Osteocyte (in vitro differentiated cells): ENCODE measurements at places on chromosomes 7 and 10. TPM values are rescaled to one million over a fixed set of nuclear protein-coding genes. Genes with fewer than 3 reads are reported as not detected.

The C10orf105 gene
- not detected in 2 replicates for total RNA-seq

DNA sequence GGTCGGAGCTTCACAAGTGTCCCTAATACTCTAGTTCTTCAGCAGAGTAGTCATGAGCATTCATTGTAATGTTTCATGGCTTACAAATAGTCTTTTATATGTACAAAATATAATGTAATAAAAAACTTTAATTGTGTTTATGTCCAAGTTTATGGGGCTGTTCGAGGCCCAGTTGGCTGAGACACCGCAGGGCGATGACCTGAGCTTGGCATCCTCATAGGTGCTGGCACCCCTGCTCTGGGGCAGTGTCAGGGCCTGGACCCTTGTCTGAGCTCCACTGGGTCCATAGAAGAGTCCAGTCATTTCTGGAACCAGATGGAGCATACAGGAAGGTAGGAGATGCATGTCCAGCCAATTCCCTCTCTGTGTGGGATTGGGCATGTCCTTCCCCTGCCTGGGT is 12.9 kb upstream of the ZMIZ1 start:
- no peak overlapping the region for H3K27ac ChIP-seq
- peaks cover 12% of the 10 kb centered on the region for H3K4me1 ChIP-seq
- H3K27me3 ChIP-seq: peaks cover 3% of the 10 kb centered on the region
- H3K4me3 ChIP-seq: no peak overlapping the region
- no peaks in the 10 kb centered on the region for H3K36me3 ChIP-seq

The H2BK1 gene
- total RNA-seq: 1.1 TPM in 1 of 2 replicates, not detected in the other

DNA sequence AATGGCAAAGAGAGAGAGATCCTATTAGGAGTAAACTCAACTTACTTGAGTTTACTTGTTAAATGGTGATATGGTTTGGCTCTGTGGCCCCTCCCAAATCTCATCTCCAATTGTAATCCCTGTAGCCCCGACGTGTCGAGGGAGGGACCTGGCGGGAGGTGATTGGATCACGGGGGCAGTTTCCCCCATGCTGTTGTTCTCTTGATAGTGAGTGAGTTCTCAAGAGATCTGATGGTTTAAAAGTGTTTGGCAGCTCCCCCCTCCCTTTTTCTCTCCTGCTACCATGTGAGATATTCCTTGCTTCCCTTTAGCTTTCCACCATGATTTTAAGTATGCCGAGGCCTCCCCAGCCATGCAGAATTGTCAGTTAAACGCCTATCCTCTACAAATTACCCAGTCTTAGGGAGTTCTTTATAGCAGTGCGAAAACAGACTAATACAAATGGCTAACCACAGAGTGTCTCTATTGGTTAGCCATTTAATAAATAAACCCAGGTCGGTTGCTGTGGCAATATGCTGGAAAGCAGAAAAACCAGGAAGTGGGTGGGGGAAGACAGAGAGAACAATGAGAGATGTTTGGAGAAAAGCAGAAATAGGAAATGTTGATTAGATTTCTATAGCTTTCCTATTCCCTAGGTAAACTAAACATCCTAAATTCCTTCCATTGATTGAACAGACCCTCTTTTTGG is 3.0 kb upstream of the STMP1 start:
- no peaks in the 10 kb centered on the region for H3K36me3 ChIP-seq
- peaks cover 19% of the 10 kb centered on the region for H3K4me1 ChIP-seq
- no peak for DNase-seq
- H3K27ac ChIP-seq: no peak overlapping the region
- H3K27me3 ChIP-seq: no peaks in the 10 kb centered on the region
- H3K4me3 ChIP-seq: no peak overlapping the region

The AGAP3 gene
- total RNA-seq: 131 and 135 TPM in 2 replicates

- H3K4me3 ChIP-seq: no peak overlapping the region
- no peaks in the 10 kb centered on the region for H3K27me3 ChIP-seq
- no peaks in the 10 kb centered on the region for H3K36me3 ChIP-seq
- H3K27ac ChIP-seq: no peak overlapping the region
- no peaks in the 10 kb centered on the region for H3K4me1 ChIP-seq
These were observed 10.7 kb downstream of the CYP2E1 start for GRCh38 chr10:133537546-133538545.

The GPER1 gene
- total RNA-seq: 2.5 and 3.0 TPM in 2 replicates

- peaks cover 31% of the 10 kb centered on the region for H3K4me1 ChIP-seq
- no peak overlapping the region for H3K27ac ChIP-seq
- no peaks in the 10 kb centered on the region for H3K27me3 ChIP-seq
- no peaks in the 10 kb centered on the region for H3K36me3 ChIP-seq
- no peak for DNase-seq
These were observed 1.8 kb upstream of the CAV2 start for GRCh38 chr7:116497708-116498107.

The CPVL gene
- 2.0 and 2.4 TPM in 2 replicates for total RNA-seq

- H3K36me3 ChIP-seq: no peaks in the 10 kb centered on the region
- DNase-seq: no peak
- H3K4me3 ChIP-seq: no peak overlapping the region
- H3K27me3 ChIP-seq: peaks cover 7% of the 10 kb centered on the region
- no peak overlapping the region for H3K27ac ChIP-seq
These were observed 242.4 kb downstream of the KIAA1217 start for GRCh38 chr10:24451325-24451820.

GRCh38 chr10:104589871-104590270 is 51.2 kb upstream of the SORCS3 start:
- H3K4me1 ChIP-seq: no peaks in the 10 kb centered on the region
- no peaks in the 10 kb centered on the region for H3K36me3 ChIP-seq
- no peak for DNase-seq

DNA sequence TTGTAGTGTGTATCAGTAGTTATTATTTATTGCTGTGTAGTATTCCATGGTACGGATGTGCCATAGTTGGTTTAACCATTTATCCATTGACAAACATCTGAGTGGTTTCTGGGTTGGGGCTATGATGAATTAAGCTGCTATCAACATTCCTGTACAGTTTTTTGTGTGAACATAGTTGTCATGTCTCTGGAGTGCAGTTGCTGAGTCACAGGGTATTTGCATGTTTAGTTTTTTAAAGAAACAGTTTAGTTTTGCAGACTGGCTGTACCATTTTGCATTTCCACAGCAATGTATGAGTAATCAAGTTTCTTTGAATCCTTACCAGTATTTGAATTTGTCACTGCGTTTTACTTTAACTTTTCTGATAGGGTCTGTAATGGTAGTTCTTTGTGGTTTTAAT is 516.7 kb upstream of the CELF2 start:
- peak overlapping the region; percentile 90 for H3K27ac ChIP-seq
- DNase-seq: no peak
- peaks cover 3% of the 10 kb centered on the region for H3K36me3 ChIP-seq
- no peaks in the 10 kb centered on the region for H3K27me3 ChIP-seq
- no peak overlapping the region for H3K4me3 ChIP-seq

DNA sequence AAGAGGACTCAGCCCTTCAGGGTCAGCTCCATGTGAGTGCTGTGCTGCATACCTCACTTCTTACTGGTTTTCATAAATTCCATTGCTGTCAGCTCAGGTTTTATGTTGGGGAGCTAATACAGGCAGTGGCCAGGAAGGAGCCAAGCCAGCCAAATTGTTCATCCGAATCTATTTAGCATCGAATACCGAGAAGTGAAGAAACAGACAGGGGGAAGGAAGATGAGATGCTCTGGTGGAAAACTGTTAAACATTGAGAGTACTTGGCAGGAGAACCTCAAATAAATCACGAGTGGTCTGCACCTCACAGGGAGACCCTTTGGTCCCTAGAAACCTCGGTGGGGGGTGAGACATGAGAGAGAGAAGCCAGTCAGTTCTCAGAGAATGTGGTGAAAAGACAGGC is 196.0 kb upstream of the TMEM72 start:
- H3K27me3 ChIP-seq: no peaks in the 10 kb centered on the region
- H3K27ac ChIP-seq: peak overlapping the region; percentile 62
- no peak for DNase-seq
- peaks cover 5% of the 10 kb centered on the region for H3K36me3 ChIP-seq
- no peak overlapping the region for H3K4me3 ChIP-seq

GRCh38 chr10:78584681-78585080 is 484.1 kb upstream of the ZMIZ1 start:
- peaks cover 2% of the 10 kb centered on the region for H3K4me1 ChIP-seq
- no peaks in the 10 kb centered on the region for H3K36me3 ChIP-seq
- H3K4me3 ChIP-seq: no peak overlapping the region
- peaks cover 57% of the 10 kb centered on the region for H3K27me3 ChIP-seq
- H3K27ac ChIP-seq: no peak overlapping the region
- DNase-seq: no peak

The COL13A1 gene
- 29.2 and 29.9 TPM in 2 replicates for total RNA-seq

The OGDHL gene
- total RNA-seq: 0.86 and 1.7 TPM in 2 replicates

The CYP3A7 gene
- not detected in 2 replicates for total RNA-seq

DNA sequence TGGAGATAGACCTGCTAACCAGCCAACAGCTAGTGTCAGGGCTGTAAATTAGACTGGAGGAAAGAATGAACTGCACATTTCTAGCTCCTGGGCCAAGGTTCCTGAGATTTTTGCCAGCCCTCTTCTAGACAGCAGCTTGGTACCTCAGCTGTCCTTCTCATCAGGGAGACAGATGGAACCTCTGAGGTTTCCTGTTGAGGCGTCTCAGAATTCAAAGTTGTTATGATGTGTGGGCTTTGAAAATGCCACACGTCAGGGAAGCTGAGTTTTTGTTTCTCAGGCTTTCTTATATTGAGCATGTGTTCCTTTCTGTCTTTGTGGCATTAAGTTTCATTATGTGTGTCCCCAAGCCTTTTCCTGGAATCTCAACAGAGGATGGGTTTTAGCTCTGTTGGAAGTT is 736.6 kb downstream of the AUTS2 start:
- no peak overlapping the region for H3K27ac ChIP-seq
- no peaks in the 10 kb centered on the region for H3K4me1 ChIP-seq
- H3K36me3 ChIP-seq: peaks cover 4% of the 10 kb centered on the region

DNA sequence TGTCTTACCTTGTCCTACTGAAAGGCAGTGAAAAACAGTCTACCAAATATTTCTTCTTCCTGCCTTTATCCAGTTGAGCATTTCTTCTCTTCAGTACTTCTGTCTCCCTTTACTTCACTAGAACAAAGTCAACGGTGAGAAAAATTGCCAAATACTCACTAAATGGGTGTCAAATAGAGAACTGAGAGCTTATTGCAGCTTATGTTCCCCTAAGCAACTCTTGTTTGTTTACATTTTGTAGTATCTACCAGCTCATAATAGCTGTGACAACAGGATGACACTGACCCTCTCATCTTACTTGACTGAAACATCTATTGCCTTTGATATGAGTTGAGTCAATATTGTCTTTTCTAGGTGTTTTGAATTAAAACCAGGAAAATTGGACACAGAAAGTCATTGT is 327.9 kb upstream of the SORCS1 start:
- no peak for DNase-seq
- no peak overlapping the region for H3K4me3 ChIP-seq
- no peaks in the 10 kb centered on the region for H3K36me3 ChIP-seq
- no peaks in the 10 kb centered on the region for H3K27me3 ChIP-seq
- no peaks in the 10 kb centered on the region for H3K4me1 ChIP-seq
